Left hindlimb (tissue), 1 donor: ENCODE measurements at places on chromosomes 7 and 10.

GRCh38 chr7:102469351-102469971 is 4.7 kb downstream of the LRWD1 start:
- DNase-seq, result no peak

DNA sequence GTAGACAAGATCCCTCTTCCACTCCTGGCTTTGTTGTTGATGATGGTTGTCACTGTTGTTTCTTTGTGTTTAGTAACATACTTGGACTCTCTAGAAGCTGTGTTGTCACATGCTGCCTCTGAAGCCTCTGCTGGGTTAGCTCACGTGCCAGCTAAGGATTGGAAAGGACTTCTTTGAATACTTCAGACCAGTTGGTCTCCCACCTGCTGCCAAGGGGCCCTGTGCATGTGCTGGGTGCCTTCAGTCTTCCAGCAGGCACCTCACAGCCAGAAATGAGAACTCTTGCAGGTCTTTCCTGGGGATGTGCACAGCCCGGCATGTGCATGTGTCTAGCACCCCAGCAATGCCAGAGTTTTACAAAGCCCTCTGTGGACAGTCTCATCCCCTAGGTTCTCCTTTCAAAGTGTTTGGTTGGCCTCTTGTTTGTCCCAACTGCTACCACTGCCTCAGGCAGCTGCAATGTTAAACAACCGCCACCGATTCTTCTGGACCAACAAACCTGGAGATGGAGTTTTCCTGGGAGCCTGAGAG is 21.7 kb upstream of the NCAPG2 start:
- no peak for DNase-seq

DNA sequence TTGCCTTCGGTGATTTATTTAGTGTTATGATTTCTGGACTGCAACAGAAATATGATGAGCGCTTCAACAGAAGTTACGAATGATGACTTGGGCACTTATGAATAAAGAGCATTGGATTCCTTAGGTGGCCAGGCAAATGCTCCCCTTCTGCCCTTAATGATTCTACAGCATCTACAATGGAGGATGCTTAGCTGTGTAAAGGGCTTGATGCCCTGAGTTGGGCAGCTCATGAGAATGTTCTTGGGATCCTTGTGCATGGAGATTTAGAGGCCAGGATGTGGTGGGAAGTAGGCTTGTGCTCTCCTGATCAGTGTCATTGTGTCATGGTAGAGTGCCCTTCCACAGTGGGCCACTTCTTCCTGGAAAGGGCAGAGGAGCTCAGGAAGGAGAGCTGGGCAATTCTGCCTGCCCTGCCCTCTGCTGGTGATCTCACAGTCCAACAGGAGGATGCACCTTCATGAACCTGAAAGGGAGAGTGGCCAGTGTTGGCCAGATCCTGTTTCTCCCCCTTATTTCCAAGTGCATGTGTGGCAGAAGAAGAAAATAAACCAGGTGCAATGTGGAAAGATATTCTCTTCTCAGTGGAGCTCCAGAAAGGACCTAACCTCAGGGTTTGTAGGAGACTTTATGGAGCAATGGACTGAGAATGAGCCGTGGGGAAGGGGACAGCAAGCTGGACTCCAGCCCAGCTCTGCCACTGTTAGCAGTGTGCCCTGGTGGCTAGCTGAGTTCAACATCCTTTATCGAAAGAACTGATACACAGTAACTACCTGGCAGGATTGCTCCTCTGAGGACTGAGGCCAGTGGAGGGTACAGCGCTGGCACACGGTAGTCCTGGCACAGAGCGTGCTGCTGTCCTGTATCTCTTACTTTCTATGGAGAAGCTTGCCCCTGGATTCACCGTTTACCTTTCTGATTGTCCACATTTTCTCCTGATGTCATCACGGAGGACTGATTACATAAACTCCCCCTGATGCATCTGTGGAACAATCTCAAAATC is 182.9 kb downstream of the BMPER start:
- no peak for DNase-seq

GRCh38 chr7:67805921-67806471 is 809.4 kb downstream of the TYW1 start:
- no peak for DNase-seq

DNA sequence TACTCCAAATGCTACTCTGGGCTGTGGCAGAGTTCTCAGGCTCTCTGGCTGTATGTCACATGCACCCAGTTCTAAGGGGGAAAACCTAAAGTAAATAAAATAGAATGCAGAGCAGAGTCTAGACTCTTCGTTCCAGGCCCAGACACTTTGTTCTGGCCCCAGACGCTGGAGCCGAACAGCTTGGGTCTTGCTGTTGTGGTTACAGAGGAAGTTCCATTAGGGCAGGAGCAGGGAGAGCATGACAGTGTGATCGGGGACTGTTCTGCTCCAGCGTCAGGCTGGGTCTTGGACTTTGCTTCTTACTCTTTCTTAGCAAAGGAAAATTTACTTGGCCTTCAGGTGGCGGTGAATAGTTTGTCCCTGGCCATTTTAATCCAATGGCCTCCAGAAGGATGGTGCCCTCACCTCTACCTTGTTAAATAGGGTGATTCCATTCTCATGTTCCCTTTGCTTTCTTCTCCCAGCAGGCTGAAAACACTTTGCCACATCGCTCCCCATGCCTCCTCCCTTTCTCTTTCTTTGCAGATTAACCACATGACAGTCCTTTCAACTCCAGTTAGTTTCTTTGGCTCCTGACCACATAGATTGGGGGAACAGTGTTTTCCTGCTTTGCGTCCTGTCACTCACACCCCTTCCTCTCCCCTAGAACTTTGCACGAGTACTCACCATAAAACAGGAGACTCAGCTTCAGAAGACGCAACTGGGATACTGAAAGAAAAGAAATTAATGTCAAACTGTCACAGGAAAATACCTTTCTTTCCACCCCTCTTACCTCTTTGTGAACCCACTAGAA is 730.8 kb downstream of the SUGCT start:
- no peak for DNase-seq

GRCh38 chr7:38476764-38477163 is 154.4 kb downstream of the AMPH start:
- DNase-seq, result no peak

- no peak for DNase-seq
Observed at GRCh38 chr10:681670-682318, 7.7 kb downstream of the DIP2C start.

- no peak for DNase-seq
Observed at GRCh38 chr7:7581531-7582179, 15.0 kb downstream of the MIOS start.

- no peak for DNase-seq
Observed at GRCh38 chr10:121322046-121322445, 276.2 kb downstream of the FGFR2 start.
